ENCODE measurements at places on chromosomes 5 and 9. TPM values are rescaled to one million over a fixed set of nuclear protein-coding genes. Genes with fewer than 3 reads are reported as not detected.

SPAAR gene
- not detected for total RNA-seq

SLC36A3 gene
- not detected for total RNA-seq

PCDHGB5 gene
- total RNA-seq, result 0.61 TPM

PCDHGB3 gene
- total RNA-seq, result 0.59 TPM

PPIC gene
- not detected for total RNA-seq

CNTLN gene
- total RNA-seq, result 1.7 TPM

SIT1 gene
- total RNA-seq, result 205 TPM

RMRP gene
- 5,282 TPM for total RNA-seq

TPPP gene
- total RNA-seq, result 0.34 TPM

PCDHB10 gene
- total RNA-seq, result not detected

ERCC6L2 gene
- total RNA-seq, result 32.3 TPM

PTGS1 gene
- total RNA-seq, result 0.43 TPM

TRIM41 gene
- 38.5 TPM for total RNA-seq

SLC34A1 gene
- total RNA-seq, result 0.11 TPM

PCDHB3 gene
- not detected for total RNA-seq

SYK gene
- total RNA-seq, result 0.45 TPM

DAB2 gene
- total RNA-seq, result not detected

All from T-helper 2 cell treated with Interferon-gamma antibody and Interleukin-4, amounts not matched to agents 100 ng/mL and 5 ng/mL, for 36 hours (primary cell).